GM23338 (cell line): ENCODE measurements at places on chromosomes 4 and X. TPM values are rescaled to one million over a fixed set of nuclear protein-coding genes. Genes with fewer than 3 reads are reported as not detected.

Gene ERCC6L
- polyA plus RNA-seq = 8.3 and 11.3 TPM in 2 replicates

- DNase-seq = no peak
Observed at GRCh38 chr4:87342872-87343271, 20.2 kb upstream of the HSD17B13 start.

Gene ELK1
- 17.9 and 19.2 TPM in 2 replicates for polyA plus RNA-seq

GRCh38 chrX:119177278-119177677, 49.7 kb upstream of the KIAA1210 start:
- DNase-seq = no peak

- no peak for DNase-seq
Observed at GRCh38 chr4:76605099-76605563, 170.1 kb downstream of the SHROOM3 start.

- DNase-seq = no peak
Observed at GRCh38 chr4:185472103-185472542, 590 bp upstream of the CCDC110 start.

- peak; percentile 30 for DNase-seq
Observed at GRCh38 chr4:8442596-8443358, 2.2 kb downstream of the TRMT44 start.
